Neural crest cell (in vitro differentiated cells): ENCODE measurements at places on chromosomes 4 and X. TPM values are rescaled to one million over a fixed set of nuclear protein-coding genes. Genes with fewer than 3 reads are reported as not detected.

Gene CXCL1
- total RNA-seq: not detected in 2 replicates

Gene GLOD5
- total RNA-seq: not detected in 2 replicates

Gene CSAG1
- not detected in 2 replicates for total RNA-seq

Gene IL1RAPL1
- 2.7 and 2.9 TPM in 2 replicates for total RNA-seq

Gene LIMCH1
- 15.1 and 17.3 TPM in 2 replicates for total RNA-seq

Gene CCDC110
- 0.14 and 0.16 TPM in 2 replicates for total RNA-seq

Gene GRK4
- total RNA-seq: 8.9 and 11.6 TPM in 2 replicates

Gene CT47A7
- total RNA-seq: not detected in 2 replicates

Gene RAB40A
- 0.34 and 0.70 TPM in 2 replicates for total RNA-seq

Gene DDX53
- not detected in 2 replicates for total RNA-seq

Gene IGFBP7
- total RNA-seq: 0.55 and 0.82 TPM in 2 replicates

Gene SPIN3
- total RNA-seq: 16.2 and 18.1 TPM in 2 replicates

Gene CLDN34
- 0.30 and 0.33 TPM in 2 replicates for total RNA-seq

Gene CABS1
- total RNA-seq: not detected in 2 replicates

DNA sequence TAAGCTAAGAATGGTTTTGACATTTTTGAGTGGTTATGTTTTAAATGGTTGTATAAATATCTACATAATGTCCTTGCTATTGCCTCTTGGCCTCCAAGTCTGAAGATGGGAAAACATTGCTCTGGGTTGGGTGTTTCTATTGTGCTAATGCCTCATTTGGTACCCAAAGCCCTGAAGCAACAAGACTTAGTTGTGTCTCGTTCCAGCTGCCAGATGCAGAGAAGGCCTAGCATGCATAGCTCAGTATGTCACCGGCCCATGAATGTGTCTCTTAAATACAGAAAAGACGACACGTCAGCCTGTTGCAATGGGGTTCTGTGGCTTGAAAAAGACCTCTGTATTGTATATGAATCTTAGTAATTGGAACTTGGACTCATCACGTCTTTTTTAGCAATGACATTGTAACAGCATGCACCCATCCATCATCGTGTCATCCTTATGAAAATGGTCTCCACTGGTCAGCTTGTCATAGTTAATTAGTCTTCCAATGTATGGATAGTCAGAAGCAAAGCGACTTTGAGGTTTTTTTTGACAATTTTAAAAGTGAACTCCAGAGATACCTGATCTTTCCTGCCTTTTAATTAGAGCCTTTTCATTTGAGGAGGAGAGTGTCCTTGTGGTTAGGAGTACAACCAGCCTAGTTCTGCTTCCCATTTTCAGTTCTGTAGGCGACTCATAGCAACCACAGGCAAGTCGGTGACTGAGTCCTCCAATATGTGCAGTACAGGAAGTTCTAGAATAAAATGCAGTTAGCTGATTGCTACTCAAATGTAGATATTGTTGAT, 126.4 kb upstream of the GATB start:
- no peak for DNase-seq

- DNase-seq: no peak
These were observed 89.8 kb upstream of the ACSL4 start for GRCh38 chrX:109822861-109823260.

DNA sequence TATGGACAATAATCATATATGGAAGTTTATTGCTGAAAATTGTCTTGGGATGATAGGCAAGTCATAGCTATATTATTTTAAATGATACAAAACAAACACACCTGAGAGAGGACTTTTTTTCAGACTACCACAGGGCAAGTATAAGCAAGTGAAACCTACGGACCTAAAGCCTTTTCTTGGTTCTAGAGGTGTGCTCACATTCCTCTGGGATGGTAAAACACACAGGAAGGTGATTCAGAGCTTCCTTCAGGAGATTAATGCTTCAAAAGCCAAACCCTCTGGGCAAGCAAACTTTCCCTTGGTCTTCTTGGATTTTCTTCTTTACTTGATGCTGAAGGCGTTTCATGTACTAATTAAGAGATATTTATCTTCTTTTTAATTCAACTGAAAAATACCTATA, 60.1 kb upstream of the ACSL4 start:
- DNase-seq: no peak

- DNase-seq: no peak
These were observed 117.8 kb upstream of the DKK2 start for GRCh38 chr4:107153956-107154355.

GRCh38 chr4:4481399-4481994, 60.4 kb downstream of the STX18 start:
- no peak for DNase-seq

DNA sequence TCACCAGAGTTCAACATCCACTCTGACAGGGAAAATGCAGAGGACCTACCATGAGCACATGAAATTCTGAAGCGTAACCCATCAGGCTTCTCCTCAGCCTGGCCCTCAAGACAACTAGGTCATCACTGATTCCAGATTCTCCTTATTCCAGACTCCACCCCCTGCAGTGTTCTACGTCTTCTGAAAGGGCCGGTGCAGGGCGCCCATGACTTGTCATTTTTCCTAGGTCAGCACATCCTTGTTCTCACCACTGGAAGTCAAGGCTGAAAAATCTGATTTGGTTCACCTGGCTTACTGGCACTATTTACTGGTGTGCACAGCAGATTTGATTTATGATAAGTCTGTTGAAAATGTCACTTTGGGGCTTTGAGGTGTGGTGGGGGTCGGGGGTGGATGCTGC, 140.9 kb upstream of the KLF3 start:
- no peak for DNase-seq

DNA sequence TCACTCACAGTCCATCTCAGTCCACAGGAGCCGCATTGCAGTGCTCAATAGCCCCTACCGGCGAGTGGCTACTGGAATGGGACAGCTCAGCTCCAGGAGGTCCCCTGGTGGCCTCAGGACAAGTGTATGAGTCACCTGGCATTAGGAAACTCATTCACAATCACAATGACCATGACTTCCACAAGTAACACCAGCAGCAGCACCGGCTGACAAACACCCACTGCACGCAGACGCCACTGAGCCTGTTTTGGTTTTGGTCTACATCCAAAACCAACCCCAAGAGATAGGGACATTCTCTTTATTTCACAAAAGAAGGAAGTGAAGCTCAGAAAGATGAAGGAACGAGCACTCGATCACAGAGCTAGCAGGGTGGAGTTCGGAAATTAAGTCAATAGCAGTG, 8.1 kb downstream of the JAKMIP1 start:
- no peak for DNase-seq

DNA sequence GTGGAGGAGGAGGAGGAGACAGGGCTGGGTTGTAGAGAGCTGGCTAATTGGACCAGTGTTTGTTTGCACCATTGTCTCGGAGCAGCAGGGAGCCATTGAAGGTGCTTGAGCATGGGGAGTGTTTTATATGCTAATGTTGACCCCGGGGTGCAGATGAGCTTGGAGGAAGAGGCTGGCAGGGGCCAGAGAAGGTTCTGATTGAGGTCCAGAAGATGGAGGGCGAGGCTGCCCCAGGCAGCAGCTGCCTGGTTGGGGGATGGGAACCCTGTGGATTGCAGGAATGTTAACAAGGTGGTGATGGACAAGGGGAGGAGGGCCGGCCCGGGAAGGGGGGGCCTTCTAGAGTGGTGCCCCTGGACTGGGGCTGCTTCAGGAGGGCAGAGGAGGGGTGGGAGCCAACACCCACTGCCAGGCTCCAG, 18.0 kb downstream of the DOK7 start:
- no peak for DNase-seq

- no peak for DNase-seq
These were observed 73.2 kb downstream of the CBLL2 start for GRCh38 chrX:22345884-22346283.

- peak; percentile 20 for DNase-seq
These were observed at the start of gene AREG for GRCh38 chr4:74444891-74445642. AREG (plus strand) TSS chr4:74445136; CDS start chr4:74445346, 210 bp downstream.

DNA sequence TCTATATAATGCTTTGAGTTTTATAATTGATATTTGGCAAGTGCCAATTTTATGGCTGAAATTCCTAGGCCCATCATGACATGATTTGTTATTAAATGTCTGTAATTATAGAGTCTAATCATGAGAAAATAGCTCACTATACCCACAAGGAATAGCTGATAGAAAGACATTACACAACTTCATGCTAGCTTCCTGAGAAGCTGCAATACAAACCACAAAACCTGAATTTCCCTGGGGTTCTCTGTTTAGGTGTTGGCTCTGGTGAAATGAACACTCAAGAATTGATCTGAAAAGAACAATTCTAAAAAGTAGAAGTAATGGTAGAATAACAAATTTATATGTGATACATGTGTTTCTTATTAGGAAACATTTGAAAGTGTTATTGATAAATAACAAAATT, 169.6 kb downstream of the GASK1B start:
- DNase-seq: no peak

DNA sequence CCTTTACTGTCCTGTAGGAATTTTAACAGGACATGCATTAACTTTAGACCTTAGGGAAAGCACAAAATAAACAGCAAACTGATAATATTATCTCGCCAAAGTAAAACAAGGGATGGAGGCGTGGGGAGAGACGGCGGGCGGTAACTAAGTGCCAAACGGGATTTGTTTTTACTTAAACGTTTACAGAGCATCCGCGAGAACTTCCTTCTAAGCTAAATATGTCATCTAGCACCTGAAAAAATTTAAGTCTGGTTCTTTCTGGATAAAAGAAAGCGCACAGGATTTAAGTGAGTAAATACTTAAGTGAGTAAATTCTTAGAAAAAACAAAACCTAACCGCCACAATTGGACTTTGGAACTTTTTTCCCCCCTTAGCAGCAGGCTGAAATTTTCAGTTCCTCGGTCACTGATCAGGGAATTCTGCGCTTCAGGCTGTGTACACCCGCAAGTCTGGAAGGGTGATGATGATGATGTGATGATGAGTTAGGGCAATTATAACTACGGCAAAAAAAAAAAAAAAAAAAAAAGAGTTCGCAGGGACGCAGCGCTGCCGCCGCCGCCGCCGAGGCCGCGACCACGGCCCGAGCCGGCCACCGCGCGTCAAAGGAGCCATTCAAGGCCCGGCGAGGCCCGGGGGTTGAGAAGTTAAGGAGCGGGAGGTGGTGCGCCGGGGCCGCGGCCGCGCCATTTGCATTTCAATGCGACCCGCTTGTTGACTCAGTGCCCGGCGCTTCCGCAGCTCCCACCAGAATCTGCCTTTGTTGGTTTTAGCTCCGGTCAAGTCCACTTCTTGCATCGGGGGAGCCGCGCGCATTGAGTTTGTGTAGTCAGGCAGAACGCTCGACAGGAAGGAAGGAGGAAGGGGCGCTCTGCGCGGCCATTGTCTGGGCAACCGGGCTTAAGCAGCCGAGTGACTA, 108.8 kb downstream of the SPRY1 start:
- DNase-seq: peak; percentile 87

DNA sequence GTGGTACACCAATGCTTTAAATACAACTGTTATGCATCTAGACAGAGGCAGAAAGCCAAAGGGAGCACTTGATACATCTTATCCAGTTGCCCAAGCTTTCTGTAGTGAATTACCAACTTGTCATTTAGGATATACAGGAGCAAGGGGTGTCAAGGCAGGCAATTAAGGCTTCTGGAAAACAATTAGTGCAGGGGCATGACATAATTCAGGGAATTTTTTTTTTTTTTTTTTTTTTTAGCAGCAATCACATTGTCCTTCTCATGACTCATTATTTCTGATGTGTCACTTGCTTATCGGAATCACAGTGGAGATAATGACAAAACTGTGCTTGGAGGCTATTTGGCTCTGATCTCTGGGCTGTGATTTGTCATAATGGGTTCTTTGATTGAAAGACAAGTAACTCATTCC, 259.5 kb downstream of the ARHGAP24 start:
- no peak for DNase-seq

GRCh38 chr4:86778175-86778574, 71.0 kb downstream of the SLC10A6 start:
- DNase-seq: no peak

- no peak for DNase-seq
These were observed 70.8 kb downstream of the RWDD4 start for GRCh38 chr4:183588169-183588675.

DNA sequence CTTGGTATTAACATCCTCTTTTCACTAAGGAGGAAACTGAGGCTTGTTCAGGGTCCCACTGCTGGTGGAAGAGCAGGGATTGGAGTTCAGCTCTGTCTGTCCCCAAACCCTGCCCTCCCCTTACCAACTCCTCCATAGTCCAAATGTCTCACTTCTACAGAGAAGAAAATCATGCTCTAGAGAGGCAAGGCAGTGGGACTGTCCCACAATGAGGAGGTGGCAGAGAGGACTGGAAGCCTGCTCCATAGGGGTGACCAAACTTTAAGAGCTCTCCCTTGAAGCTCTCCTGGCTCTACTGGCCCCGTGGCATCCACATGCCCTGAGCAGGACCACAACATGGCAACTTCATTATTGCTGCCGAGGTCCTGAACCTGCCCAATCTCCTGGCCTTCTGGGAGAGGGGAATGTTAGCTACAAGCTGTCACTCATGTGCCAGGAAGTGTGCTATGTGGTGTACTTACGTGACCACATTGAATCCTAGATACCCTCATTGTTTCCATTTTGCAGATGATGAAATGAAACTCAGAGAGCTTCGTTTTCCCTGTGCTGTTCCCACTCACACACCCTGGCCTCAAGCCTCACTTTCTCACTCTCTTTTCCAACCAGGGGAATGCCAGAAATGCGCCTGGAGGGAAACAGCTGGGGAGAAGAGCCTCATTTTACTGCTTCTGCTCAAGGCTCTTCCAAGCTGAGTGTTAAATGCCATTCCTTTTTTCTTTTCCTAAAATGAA, 71.5 kb downstream of the ANAPC4 start:
- no peak for DNase-seq

DNA sequence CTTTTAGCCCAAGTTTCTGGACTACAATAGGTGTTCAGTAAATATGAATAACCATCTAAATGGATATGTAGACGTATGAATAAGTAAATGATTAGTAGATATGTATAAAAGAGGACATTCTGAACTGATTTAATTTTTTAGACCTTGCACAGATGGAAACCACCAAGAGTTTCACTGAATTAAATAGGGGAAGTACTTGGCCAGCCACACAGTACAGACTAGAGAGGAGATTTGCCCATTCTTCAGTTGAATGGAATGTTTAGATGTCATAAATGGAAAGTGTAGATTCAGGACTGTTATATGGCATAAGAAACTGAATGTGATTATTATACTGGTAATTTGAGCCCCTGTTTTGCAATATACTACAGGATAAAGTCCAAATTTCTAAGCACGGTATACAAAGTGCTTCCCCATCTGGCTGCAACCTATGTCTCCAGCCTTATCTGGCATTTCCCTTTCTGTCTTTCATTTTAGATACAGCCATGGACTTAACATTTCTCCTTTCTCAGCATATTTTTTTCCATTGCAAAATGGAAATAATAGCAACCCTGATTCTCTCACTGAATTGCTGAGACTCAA, 137.8 kb upstream of the HS3ST1 start:
- DNase-seq: no peak

- no peak for DNase-seq
These were observed 34.4 kb downstream of the ARHGEF38 start for GRCh38 chr4:105586638-105587328.

GRCh38 chr4:158817562-158818296, 48.9 kb downstream of the FNIP2 start:
- DNase-seq: no peak

- DNase-seq: no peak
These were observed 50.0 kb downstream of the HOPX start for GRCh38 chr4:56630876-56631666.

- DNase-seq: no peak
These were observed 264.3 kb downstream of the RAPGEF2 start for GRCh38 chr4:159366966-159367780.
